ENCODE measurements at places on chromosomes 3 and 15.

DNA sequence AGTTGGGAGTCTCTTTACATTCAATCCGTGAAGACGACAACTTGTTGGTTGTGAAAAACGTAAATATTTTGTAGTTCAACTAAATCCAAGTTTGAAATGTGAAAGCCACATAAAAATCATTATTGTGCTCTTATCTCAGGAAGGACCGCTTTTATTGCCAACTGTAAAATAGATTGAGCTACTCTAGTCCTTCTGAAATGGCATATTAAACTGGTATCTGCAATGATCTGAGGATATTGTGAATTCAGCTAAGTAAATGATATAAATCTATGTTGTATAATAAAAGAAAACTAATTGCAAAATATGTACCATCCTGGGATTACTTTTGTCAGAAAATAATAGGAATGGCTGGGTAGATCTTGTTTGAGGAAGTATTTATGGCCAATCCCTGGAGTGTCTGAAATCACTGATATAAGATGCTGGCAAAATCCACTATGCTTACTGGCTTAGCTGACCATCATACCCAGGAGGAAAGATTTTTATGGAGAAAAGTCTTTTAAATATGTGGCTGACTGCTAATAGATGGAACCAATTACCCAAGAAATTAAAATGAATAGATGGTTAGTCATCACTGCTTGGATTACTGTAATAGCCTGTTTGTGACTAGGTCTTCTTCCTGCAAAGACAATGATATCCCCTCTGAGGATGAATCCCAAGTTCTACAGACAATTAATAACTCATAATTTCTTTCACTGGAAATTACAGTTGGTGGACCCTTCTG, 191.8 kb downstream of the SEMA6D start:
- peak; percentile 37 for DNase-seq

DNA sequence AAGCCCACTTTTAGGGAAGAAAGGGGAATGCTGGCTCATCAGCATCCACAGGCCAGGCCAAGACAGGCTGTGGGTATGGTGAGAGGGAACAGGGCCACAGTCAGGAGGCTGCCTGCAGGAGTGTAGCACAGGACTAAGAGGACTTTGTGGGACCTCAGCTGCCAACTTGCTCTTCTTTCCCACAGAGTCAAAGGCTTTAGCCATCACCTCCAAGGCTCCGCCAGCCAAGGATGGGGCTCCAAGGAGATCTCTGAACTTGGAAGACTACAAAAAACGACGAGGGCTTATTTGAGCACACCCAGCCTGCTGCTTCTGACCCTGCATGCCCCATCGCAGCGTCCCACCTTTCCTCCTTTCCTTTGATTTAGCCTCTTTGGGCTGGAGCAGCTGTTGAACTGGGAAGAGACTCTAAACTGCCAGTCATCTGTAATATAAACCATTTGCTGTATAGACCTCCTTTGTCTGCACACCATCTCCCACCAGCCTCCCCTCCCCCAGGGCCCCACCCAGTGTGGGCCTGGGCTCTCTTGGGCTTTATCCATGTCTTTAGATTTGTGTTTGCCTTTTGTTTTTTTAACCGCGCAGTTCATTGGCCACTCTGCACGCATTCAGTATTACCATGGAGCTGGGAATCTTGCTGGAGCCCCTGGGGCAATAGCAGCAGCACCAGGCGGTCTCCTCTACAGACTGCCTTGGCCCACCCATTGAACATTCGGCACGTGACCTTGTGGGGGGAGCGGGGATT, 13.1 kb upstream of the ITPKA start:
- no peak for DNase-seq

DNA sequence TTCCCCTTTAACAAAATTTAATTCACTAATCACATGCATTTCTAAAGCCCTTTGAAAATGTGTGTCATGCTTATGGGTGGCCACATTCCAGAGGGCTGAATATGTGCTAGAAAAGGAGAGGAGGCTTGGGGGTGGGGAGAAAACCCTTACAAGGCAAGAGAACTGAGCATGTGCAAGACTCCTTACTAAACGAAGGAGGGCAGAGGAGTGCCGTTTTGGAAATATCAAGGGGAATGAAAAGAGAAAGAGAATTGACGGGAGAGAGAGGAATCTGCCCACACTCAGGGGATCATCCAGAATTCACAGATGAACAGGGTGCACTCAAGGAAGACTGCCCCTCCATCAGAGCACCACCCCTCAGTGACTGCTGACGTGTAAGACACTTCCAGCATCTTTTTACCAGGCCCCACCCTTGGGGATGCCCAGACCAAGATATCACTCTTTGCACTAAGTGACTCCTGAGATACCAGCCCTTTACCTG, 37.9 kb upstream of the TSC22D2 start:
- DNase-seq = peak; percentile 95

DNA sequence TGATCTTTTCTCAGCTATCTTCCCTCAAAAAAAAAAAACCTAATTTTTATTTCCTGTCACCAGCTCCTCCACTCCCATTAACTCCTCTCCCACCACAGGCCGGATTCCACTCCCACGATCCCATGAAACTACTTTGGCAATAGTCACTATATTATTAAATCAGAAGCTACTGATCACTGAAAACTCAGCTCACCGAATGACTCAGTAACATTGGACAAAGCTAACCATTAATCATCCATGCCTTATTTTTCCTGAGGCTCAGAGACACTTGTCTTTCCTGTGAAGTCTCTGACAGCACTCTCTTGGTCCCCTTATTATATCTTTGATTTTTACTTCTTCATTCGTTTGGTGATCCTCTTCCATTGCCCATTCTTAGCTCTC, 260.2 kb downstream of the CGGBP1 start:
- DNase-seq = peak; percentile 10

DNA sequence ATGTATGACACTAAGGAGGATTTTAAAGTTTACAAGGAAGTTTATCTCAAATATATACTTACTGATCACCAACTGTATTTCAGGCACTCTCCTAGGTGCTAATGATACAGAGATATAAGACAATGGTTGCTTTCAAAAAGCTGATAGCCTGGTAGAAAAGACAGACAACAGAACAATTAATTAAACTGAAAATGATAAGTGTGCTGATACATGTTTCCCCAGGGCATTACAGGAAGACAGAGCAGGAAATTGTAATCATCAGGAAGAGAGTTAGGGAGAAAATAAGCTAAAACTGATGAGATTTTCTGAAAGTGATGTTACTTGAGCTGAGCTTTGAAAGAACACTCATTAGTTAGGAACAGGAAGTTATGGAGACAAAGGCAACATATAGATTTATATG, 229.7 kb downstream of the RSRC1 start:
- DNase-seq = no peak

- peak; percentile 84 for DNase-seq
Observed at GRCh38 chr15:52481915-52482314, 46.8 kb downstream of the MYO5A start.

DNA sequence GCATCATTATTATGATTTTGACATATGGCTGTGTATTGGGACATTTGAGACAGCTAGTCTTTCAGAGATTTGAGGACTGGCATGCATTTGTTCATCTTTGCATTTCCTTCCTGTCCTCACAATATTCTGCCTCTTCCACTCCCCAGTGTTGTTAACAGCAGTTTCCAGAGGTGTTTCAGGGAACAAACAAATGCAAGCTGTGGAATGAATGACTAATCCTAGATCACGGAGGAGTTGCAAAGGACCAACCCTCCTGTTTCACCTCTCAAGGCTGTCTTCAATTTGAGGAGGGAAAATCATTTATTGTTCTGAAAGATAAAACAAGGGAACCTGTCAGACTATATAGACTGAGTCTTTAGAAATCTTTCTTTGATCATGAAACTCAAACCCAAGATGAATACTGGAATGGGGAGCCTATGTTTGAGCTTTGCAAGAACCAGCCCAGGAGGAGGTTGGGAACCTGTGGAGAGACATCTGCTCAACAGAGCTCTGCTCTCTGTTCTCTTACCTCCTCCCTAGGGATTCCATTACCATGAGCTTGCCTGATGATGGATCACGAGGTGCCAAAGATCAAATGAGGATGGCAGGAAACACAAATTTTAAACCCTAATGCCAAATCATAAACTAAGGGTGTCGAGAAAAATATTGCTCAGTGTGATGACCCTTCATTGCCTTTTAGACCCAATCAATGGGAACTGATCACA, 68.5 kb downstream of the SLC7A14 start:
- DNase-seq = peak; percentile 23

GRCh38 chr3:15443826-15444524, 16.6 kb downstream of the EAF1 start:
- peak; percentile 16 for DNase-seq

- DNase-seq = no peak
Observed at GRCh38 chr15:85408270-85408746, 27.9 kb downstream of the AKAP13 start.

- peak; percentile 62 for DNase-seq
Observed at GRCh38 chr15:78061963-78062427, 15.5 kb downstream of the TBC1D2B start.

GRCh38 chr3:159130108-159130507, 328.3 kb downstream of the MFSD1 start:
- peak; percentile 34 for DNase-seq

GRCh38 chr3:157865352-157866000, 240.7 kb downstream of the SHOX2 start:
- no peak for DNase-seq

- no peak for DNase-seq
Observed at GRCh38 chr3:3629911-3630310, 169.3 kb upstream of the LRRN1 start.

DNA sequence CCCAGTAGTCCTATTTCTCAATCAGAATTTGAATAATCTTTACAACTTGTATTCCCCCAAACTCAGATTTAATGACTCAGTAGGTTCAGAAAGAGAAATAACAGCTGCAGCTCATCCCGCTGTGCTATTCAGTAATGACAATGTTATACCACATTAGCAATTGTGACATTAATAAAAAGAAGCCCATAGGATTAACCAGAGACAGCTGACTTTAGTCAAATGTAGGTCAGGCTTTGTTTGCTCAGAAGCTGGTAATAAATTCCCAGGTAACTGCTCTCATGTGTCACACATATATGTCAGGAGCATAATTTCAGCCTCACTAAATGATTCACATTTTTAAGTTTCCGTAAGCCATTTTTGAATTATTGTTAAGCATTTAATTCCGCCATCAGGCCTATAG, 222.0 kb upstream of the UBE2E2 start:
- DNase-seq = no peak

DNA sequence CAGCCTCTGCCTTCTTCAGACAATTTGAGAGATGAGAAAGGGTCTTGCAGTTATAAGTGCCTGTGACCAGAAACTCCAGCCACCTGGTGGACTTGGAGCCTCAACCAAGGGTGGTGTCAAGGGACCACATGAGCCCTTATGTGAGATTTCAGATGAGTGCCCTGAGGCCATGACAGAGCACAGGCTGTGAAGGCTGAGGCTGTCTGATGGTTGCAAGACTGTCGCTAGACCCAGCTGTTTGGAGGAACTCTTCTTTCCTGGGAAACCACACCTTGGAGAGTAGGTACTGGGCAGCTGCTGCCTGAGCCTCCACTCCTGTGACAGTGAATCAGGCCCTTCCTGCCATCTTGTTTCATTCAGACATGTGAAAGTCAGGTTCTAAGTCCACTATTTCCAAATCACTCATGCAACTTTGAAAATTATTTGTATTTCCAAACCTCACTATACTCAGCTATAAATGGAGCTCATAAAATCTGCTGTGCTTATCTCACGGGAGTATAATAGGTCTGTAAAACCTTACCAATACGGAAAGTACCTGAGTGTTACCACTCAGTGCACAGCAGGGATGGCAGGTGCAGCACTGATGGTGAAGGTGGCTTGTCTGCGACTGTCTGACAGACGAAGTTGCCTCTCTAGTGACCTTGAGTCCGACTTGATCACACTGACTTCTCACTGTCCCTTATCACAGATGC, 99.4 kb downstream of the RPL39L start:
- no peak for DNase-seq

DNA sequence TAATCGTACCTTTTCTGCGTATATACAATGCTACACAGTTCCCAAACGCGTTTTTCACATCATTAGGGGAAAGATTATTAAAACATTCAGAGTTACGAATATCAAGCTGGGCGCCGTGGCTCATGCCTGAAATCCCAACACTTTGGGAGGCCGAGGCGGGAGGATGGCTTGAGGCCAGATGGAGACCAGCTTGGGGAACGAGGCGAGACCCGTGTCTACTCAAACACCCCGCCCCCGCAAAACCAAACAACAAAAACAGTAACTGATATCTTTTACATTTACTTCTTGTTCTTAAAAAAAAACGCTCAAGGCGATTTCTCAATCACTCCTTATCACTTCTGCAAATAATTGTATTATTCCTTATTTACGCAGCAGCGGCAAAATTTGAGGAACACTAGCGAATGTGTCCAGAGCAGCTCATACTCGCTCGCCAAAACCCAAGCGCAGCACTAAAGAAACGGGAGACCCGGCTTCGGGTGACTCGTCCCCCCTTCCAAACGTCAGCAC, 1.2 kb downstream of the ZBTB11 start:
- no peak for DNase-seq

DNA sequence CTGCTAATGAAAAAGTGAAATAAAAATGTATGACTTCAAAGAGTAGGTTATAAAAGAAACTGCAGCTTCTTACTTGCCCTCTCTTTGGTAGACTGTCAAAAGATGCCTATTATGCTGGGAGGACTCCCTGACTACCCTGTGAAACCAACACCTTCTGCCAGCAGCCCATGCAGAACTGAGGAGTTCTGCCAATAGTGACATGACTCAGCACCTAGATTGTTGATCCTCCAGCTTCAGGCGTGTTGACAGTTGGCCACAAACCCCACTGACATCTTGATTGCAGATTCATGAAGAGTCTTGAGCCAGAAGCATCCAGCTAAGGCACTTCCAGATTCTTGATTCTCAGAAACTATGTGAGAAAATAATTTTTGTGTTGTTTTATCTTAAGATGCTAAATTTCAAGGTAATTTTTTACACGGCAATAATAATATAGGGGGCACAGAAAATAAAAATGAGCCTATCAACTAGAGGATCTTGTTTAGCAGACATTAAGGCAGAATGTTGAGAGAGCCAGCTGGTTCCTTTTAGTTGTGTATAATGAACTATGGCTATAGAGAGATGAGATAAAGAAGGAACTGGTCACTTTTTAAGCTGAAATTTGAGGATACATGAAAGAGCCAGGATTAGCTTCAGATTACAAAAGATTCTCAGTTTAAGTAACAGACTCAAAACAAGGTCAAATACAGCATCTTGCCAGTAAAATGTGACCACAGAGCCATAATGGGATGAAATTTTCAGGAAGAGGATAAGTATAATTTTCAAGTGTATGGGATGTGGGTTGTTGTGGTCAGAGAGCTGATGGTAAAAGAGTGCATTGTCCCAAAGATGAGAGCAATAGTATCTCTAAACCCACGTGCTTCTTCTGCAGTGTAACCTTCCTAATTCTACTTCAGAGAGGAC, 588.7 kb upstream of the CBLB start:
- DNase-seq = peak; percentile 96

DNA sequence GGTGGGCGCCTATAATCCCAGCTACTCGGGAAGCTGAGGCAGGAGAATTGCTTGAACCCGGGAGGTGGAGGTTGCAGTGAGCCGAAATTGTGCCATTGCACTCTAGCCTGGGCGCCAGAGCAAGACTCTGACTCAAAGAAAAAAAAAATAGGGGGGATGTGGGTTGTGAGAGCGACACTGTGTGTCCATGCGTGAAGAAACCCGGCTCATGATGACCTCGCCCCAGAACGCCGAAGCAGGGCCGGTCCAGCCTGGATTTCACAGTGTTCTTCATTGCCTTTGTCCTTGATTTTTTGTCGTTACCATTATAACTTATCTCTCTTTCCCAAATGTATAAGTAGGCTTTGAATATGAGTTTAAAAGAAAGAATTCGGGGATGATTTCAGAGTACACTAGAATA, 128.7 kb downstream of the PGPEP1L start:
- DNase-seq = no peak
